ENCODE measurements at places on chromosomes 6 and 20.

DNA sequence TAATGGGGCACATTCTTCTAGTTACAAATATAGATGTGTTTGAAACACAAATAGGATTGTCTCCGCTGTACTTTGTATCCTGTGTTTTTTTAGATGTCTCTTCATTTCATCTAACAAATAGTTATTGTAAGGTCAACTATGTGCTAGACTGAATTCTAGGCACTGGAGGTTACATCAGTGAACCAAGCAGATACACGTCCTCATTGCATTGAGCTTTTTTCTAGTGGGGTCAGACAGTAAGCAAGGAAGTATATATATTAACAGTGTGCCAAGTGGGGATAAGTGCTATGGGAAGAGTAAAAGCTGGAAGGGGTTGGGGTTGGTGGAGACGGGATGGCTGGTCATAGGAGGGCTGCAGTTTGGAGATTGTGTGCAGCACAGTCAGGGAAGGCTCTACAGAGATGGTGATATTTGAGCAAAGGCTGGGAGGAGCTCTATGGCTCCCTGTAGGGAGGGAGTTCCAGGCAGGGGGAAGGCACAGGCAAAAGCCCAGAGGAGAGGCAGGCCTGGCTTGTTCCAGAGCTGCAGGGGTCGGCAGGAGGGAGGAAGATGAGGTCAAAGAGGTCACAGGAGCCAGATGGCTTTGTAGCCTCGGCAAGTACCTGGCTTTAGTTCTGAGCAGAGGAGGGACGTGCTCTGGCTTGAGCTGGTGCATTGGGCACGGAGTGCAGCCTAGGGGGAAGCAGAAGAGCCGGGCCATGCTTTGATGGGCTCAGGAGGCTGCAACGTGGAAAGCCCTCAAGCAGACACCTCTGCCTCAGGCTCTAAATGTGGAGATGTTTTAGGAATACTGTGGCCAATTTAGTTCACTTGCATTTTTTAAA lies 152.3 kb downstream of the ZDHHC14 start:
- DNase-seq = no peak

GRCh38 chr6:154555073-154555677 lies 44.7 kb upstream of the CNKSR3 start:
- DNase-seq = peak; percentile 3

DNA sequence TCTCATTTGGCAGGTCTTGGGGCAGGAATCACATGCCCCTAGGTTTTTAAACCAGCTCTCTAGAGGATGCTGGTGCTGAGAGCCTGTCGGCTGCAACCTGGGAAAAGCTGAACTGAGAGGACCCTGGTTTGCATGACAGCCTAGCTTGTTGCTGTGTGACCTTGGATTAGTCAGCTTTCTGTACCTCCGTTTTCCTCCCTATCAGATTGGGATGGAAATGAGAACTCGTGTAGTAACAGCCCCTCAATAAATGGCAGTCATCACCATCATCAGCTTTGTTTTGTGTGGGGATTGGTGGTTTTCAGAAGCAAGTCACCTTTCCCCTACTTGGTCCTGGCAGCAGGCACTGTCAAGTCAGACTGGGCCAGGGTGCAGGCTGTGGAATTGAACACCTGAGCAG lies 75.2 kb upstream of the MYL9 start:
- DNase-seq = no peak

DNA sequence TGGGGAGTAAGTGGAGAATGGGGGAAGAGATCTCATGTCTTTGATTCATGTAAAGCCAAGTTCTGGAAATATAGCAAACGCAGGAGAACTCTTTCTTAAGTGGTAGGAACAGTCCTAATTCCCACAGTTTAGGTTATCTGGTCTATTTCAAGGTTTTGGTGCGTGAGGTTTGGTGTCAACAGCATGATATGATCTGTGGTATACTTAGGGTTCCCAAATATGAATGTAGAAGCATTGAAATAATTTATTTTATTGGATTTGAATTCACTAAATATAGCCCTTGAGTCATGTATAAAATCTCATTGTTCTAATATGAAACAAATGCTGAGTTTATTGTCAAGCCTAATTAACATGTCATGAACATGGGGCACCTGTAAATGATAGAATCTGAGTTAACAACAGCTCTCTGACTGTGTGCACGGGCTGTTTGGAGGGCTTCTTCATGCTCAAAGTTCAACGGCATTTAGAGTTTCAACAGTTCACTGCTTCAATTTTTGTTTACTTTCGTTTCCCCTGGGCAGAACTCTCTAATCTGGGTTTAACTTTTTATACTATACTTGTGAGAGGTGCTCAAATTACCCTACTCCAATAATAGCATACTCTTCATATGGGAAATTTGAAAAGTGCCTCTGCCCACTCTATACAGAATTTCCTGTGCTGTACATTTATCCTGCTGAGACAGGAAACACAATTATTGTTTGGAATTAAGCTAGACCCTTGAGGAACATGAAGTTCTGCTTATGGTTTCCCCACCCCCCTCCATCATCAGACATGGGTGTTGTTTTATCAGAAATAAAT lies 236.3 kb upstream of the ZNF217 start:
- DNase-seq = no peak

GRCh38 chr6:169158691-169159090 lies 95.0 kb downstream of the THBS2 start:
- DNase-seq = no peak

- no peak for DNase-seq
Observed at GRCh38 chr6:18413381-18413780, 26.2 kb downstream of the RNF144B start.

DNA sequence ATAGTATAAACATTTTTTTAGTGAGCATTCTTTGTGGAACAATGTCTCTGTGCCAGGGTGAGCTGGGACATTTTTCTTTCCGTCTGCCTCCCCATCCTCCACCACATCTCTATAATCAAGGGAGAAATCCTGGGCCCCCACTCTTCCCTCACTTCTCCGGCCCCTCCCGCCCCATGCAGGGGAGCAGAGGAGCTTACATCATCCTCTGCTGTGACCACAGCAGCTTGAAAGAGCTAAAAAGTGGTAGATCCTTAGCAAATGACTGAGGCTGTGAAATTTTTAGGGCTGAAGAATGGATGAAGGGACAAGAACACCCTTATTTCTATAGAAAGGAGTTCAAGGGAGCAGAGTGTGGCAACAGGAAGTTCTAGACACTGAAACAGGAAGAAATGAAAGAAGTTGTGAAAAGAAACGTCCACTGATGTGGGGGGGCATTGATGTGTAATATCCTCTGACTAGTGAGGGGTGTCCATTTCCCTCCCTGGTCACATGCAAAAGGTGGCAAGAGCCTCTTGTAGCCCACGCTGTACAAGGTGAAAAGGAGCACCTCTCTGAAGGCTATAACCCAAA lies 380.3 kb upstream of the JARID2 start:
- no peak for DNase-seq

Data from T47D (cell line).